GM23248 (cell line): ENCODE measurements at places on chromosomes 2 and 18. TPM values are rescaled to one million over a fixed set of nuclear protein-coding genes. Genes with fewer than 3 reads are reported as not detected.

Gene XRCC5
- 197 and 202 TPM in 2 replicates for total RNA-seq

Gene UGT1A3
- total RNA-seq: not detected in 2 replicates

Gene GCFC2
- total RNA-seq: 12.0 and 19.3 TPM in 2 replicates

Gene CERS6
- total RNA-seq: 16.0 and 17.8 TPM in 2 replicates

Gene CTAGE1
- total RNA-seq: 0.11 TPM in 1 of 2 replicates, not detected in the other

Gene TRIM43
- not detected in 2 replicates for total RNA-seq

Gene GALNT14
- 1.4 and 3.5 TPM in 2 replicates for total RNA-seq

Gene CSRNP3
- total RNA-seq: 0.43 and 1.1 TPM in 2 replicates

Gene MARCO
- total RNA-seq: not detected in 2 replicates
